ENCODE measurements at places on chromosomes 13 and 19.
A peak's percentile ranks its signal among the peaks of the same experiment; 100 is the strongest.

GRCh38 chr13:83765796-83766195 is 116.5 kb downstream of the SLITRK1 start:
- DNase-seq: no peak

- no peak for DNase-seq
Measured at GRCh38 chr19:7010722-7011593, 10.3 kb downstream of the MBD3L2B start.

DNA sequence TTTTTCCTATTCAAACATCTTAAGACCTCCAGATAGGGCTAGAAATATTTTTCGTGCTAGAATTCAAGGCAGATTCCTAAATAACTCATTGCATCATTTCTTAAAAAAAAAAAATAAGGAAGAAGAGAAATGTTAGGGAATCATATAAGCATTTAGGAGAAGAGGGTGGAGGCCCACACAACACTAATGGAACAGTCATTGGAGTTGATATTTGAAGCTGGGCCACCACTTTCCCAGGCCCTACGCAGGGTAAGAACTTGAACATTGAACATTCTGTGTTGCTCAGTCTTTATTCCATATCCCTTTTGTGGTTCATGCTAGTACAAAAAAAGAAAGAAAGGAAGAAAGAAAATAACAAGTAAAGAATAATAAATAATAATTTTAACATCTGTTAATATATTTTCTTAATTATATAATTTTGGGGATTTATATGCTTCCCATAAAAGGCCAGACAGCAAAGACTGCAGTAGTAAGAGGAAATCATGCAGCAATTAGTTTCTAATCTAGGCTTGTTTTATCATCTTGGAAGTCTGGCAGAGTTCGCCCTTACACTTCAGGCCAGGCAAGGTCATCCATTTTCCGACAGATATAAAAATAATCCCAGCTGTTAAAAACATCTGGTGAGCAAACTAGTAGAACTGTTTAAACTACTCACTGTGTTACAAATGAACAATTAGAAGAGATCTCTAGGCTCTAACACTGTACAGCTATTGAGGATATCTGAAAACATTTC is 127.7 kb downstream of the FRY start:
- DNase-seq: no peak

DNA sequence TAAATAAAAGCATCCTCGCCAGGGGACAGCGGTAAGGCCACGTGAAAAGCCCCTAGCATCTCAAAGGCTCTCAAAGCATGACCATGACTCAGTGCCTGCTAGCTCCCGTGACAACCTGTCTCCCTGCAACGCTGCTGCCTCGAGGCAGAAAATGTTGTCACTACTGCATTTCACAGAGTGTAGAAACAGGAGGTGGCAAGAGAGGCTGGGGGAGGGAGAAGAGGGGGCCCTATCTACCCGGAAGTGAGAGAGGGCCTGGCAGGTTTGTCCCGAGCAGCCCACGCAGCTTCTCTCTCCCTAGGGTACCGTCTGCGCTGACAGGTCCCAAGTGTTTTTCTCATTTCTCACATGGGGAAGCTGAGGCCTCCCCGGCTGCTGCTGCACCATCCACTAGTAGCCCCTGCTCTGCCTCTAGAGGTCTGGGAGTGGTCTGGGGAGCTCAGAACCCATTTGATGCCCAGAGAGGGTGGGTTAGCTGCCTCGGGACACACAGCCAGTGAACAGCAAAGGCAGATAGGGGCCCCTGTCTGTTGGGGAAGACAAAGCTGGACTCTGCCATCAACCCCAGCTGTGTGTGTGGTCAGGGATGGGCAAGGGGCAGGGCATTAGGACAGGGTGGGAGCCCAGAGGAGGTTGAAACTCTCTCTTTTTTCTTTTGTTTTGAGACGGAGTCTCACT is 3.7 kb downstream of the TINCR start:
- DNase-seq: no peak

DNA sequence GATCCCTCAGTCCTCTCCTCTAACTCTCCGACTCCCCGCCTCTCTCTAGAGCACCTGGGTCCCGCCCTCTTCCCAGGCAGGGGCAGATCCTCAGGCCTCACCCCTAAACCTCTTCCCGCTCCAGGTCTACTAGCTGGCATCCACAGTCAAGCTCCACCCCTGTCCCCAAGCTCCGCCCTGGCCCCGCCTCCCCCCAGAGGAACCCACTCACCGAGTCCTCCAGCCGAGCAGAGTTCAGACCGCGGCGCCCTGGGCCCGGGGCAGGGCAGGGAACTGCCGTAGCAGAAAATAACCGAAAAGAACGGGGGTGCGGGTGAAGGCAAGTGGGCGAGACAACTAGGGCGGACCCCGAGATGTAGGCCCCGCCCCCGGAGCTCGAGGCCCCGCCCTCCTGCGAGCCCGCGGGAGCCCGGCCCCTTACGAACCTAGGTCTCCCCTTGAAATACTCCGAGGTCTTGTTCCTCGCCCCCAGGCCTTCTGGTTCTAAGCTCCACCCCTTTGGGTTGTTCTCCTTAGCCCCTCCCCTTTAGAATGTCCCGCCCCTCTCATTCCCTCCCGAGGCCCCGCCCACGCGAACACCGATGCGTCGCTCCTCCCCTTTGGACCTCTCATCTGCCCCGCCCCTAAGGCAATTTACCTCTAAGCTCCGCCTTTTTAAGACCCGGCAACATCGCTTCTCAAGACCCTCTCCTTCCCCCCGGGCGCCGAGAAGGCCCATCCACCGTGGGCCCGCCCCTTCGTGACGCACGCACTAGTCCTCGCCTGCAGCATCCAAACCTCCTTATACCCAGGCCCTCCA is at the start of gene GGN:
Gene GGN, minus strand, starts transcription at position 485 of the 799 bp plus-strand sequence. CDS start 773 bp downstream, outside the sequence.
- peak; percentile 99 for DNase-seq

DNA sequence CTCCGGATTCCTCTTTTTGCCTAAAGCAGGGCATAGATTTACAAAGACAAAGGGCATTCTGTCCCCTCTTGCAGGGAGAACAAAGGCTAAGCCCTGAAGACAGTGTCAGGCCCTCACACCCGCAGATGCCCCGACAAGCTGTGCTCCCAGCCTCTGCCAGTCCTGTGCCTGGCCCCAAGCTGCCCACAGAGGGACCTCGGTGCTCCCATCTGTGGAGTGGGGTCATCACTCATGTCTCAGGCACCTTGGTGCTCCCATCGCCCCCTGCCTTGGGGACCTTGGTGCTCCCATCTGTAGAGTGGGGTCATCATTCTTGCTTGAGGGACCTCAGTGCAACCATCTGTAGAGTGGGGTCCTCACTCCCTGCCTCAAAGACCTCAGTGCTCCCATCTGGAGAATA is 24.3 kb downstream of the C13orf46 start:
- DNase-seq: no peak

- no peak for DNase-seq
Measured at GRCh38 chr13:30744056-30744680, 8.8 kb downstream of the ALOX5AP start.

DNA sequence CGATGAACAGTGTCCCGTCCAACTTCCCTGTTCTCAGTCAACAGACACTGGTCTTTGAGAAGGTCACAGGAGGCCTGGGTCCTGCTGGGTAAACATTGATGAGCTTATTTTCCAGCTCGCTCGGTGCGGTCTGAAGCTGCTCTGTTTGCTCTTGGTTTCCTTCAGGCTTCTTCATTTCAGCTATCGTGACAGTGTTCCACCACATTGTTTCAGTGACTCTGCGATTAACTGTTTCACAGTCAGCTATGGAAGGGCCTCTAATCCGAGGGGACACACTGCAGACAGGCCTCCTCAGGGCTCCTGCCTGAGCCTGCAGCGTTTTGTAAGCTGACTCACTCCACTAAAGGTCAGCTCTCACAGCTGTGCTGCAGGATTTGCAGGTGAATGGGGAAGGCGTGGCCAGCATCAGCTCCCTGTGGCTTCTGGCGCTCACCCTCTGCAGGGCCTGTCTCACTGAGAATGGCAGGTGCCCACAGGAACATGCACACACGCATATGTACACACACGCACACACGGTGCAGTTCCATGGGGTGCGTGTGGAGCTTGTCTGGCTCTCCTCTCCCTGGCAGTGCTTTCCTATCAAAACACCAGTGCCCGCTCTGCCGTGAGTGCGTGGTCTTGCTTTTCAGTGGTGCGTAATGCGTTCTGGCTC is 62.9 kb upstream of the MCF2L start:
- peak; percentile 93 for DNase-seq

DNA sequence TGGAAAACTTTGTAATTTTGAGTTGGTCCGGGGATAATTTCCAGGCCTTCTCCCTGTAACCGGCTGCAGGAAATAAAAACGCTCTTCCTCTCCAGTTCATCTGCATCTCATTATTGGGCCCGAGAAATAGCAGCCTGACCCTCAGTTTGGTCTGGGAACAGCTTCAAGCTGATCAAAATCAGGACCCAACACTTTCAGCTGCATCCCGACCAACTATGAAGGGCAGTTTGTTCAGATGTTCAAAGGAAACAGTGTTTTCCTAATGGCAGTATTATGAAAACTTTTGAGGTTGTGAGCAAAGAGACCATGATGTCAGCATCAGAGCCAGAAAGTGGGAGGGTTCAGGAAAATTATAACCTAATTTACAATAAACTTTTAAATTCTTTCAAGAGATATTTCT is 35.7 kb downstream of the STK24 start:
- DNase-seq: peak; percentile 27

DNA sequence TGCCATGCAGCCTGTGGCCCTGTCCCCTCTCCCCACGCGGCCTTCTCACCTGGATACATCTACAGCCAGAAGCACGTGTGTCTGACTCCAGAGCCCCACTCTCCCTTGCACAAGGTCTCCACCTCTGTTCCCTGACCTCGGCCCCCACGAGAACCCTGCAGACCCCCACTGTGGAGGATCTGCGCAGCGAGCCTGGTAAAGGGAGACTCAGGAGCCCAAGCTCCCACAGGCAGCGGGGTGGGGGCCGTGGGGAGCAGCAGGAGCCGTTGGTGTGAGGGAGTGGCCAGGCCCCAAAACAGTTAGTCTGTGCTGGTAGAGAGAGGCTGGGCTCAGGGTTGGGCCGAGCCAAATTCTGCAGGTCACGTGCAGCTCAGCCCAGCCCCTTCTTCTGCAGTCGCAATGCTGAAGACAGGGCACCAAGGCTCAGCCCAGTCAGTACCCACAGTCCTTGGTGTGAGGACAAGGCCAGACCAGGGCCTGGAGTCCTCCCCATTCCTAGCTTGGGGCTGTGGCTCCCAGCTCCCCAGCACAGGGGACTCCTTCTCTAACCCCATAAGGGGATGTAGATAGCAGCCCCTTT is 28.7 kb upstream of the SLC7A10 start:
- DNase-seq: no peak

DNA sequence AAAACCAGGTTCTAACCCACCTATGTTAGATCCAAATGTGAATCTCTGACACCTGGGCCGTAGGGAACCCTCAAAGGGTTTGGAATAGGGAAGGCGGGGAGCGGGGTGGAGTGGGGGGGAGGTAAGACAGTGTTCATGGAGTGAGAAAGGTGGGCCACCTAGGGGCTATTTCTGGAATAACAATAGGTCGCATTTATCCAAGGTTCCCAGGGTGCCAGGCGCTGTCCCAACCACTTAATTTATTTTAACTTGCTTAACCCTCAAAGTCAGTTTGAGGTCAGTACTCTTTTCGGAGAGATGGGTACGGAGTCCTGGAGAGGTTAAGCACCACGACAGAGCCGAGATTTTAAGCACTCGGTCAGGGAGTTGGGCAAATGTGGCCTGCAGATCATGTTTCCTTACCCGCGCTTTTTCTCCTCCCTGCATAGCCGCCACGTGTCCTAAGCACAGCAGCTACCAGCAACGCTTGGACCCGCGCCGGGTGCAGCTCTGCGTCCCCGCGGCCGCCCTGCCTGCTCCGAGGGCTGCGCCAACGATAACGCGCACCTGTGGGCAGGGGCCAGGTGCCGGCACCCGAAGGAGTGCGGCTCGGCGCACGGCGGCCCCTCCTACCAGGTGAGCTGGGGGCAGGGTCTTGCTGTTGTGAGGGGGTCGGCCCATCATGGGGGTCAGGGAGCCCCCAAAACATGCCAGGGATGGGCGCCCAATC is 25.0 kb upstream of the FXYD3 start:
- DNase-seq: peak; percentile 84

GRCh38 chr13:40271931-40272775 is 394.3 kb downstream of the FOXO1 start:
- DNase-seq: peak; percentile 57

DNA sequence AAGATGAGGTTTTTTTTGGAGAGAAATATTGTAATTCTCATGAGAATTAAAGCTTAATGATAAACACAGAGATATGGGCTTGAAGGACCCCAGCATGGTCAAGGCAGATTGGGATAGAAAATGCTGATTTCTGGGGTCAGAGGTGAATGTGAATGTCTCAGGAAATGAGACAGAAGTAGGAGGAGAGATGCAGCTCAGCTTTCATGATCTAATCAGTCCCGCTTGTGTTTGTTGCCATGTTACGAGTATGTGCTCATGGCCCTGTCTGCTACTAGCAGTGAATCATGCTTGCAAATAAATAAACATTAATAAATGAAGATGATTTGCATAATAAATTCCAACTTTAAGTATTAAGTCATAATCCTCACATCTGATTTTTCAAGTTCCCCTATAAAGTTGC is 23.0 kb upstream of the NDFIP2 start:
- DNase-seq: no peak

DNA sequence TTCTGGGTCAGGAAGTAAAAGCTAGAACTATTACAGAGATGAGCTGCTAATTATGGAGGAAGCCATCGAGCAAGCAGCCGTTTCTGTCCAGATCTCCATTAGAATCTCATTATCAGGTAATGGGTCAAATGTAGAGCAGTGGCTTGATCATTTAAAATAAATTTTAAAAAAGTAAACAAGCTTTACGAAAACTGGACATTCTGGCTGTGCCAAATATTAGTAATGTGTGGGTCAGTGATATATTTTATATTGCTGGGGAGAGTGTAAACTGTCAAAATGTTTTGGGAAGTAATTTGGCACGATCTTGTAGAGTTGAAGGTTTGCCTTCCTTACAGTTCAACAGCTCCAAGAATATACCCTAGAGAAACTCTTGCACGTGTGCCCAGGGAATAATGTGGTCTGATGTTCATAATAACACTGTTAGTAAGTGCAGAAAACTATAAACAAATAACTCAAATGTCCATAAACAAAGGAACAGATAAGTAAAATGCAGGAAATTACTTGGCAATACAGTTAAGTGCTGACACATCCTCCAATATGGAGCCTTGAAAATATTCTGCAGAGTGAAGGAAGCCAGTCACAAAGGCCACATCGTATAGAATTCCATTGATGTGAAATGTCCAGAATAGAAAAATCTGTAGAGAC is 127.2 kb upstream of the UBL3 start:
- no peak for DNase-seq

- no peak for DNase-seq
Measured at GRCh38 chr13:66681403-66681802, 548.7 kb downstream of the PCDH9 start.

- DNase-seq: peak; percentile 24
Measured at GRCh38 chr13:20371825-20372224, 139.7 kb upstream of the GJB6 start.

DNA sequence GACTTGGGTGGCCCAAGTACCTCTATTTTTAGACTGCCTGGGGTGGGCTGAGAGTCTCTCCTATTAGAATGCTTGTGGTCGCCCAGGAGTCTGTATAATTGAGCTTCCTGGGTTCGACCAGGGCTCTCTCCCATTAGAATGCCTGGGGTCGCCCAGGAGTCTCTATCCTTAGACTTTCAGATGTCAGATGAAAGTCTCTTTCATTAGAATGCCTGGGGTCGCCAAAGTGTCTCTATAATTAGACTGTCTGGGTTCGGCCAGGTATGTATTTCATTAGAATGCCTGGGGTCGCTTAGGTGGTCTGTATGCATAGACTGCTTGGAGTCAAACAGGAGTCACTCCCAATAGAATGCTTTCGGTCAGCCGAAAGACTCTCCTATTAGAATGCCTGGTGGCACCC is 1471.7 kb downstream of the UQCRFS1 start:
- DNase-seq: peak; percentile 13
